Adrenal gland (tissue), 19 donors: ENCODE measurements at places on chromosomes 2 and 18. TPM values are rescaled to one million over a fixed set of nuclear protein-coding genes. Genes with fewer than 3 reads are reported as not detected.

The CPO gene
- 0.57 TPM for total RNA-seq

DNA sequence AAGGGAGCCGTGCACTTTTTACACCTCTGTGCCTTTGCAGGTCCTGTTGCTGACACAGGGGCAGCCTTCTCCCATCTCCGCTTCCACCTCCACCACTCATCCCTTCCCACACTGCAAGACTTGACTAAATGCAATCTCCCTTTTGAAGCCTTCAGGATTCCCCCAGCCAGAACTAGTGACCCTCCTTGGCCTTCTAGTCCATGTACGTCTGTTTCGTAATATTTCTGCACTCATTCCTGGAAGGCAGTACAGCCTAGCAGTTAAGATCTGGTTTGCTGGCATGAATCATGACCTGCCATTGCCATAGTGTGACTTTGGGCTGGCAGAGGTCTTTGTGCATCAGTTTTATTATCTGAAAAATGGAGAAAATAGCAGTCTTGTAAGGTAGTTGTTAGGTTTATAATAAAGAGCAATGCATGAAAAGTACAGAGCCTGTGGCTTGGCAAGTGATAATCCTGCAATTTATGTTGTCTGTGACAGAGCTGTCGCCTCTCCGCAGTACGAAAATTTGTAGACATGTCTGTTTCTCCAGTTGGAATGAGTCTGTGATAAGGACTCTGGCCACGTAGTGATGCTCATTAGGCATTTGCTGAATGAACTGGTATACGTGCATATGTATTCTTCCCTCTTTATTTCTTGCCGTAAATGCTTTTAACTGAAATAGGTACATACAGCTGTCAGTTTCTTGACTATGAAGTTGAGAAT, 36.7 kb downstream of the NCK2 start:
- DNase-seq: no peak

DNA sequence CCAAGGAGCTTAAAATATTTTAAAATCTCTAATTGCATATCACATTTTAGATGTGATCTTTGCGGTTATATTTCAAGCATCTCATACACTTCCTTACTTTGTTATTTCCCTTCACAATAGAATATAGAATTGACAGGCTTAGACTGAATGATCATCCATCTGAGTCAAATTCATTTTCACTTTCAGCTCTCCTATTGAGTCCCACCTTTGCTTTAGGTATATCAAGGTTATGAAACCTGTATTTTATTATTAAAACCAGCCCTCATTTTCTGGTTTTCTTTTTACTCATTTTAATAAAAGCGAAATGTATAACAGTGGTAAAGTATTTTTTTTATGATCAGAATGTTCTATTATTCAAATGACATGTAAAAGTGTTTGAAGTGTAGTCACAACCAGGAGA, 162.9 kb upstream of the KYNU start:
- DNase-seq: no peak

DNA sequence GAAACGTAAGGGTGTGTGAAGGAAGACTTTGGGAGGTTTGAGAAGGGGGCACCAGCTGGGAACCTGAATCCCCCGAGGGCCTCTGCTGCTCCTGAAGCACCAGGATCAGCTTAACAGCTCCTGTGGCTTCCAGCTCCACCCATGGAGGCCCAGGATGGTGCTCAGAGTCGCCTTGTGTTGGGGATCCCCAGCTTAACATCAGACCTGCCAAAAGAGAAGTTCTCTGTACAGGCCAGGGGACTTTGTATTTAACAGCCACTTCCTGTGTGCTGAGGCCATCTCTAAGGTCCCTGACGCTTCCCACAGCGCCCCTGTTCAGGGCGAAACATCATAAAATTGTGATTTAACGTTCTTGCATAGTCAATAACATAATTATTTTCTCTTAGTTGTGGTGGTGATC, 77.5 kb downstream of the NCK2 start:
- DNase-seq: no peak

- DNase-seq: no peak
These were observed 137.1 kb upstream of the TACR1 start for GRCh38 chr2:75336451-75336850.

DNA sequence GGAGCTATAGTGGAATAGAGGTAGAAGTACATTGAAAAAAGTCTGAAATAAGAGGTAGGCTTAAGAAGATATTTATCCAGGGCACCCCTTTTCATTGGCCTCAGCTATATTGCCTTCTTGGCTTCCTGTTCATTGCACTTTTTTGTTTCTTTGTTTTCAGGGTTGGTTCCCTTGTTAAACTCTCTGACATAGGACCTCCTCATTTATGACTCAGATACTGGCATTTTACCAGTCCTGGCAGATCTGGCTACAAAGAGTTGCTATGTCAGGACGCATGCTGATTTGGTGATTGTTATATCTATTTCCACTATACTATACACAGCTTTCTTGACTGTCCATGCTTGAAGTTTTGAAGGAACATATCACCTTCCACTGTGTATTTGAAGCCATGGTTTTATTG, 60.0 kb downstream of the GCA start:
- DNase-seq: peak; percentile 42

GRCh38 chr18:35458677-35459441, 38.9 kb downstream of the INO80C start:
- peak; percentile 78 for DNase-seq

The RAB17 gene
- 0.92 TPM for total RNA-seq

DNA sequence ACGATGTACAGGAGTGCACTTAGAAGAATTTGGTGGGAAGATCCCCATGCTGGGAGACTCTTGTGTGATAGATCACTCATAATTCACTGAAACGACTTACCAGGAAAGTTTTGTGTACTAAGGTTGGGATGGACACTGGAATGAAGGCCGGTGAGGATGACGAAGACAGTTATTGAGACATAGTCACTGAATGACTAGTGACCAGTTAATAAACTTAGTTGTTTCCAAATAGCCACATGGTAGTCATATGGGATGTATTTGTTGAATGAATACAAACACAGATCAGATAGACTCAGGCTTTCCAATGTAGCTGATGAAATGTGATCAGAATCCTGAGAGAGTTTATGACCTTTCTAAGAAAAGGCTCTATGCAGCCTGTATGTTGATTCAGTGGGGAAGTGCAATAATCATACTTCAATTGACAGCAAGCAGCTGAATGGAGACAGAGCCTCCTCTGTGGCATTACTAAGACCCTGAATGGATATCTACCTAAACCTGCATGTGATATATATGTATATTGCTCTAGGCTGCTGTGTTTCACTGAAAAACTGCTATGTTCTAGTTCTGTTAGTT, 20.4 kb downstream of the GDF7 start:
- DNase-seq: no peak

The MYO5B gene
- total RNA-seq: 4.0 TPM

The ANKRD30B gene
- 9.7 TPM for total RNA-seq

DNA sequence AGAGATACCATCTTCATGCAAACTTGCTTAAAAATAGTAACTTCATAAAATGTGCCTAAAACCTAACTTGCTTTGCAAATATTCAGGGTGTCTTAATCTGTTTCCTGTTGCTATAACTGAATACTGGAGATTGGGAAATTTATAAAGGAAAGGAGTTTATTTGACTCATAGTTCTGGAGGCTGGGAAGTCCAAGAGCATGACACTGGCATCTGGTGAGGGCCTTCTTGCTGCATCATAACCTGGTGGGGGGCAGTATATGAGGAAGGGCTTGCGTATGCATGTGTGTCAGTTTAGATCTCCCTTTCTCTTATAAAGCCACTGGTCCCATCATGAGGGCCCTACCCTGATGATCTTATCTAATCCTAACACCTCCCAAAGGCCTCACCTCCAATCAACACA, 166.5 kb downstream of the LPIN1 start:
- no peak for DNase-seq

The NMUR1 gene
- 0.83 TPM for total RNA-seq

The ZSWIM2 gene
- total RNA-seq: not detected

DNA sequence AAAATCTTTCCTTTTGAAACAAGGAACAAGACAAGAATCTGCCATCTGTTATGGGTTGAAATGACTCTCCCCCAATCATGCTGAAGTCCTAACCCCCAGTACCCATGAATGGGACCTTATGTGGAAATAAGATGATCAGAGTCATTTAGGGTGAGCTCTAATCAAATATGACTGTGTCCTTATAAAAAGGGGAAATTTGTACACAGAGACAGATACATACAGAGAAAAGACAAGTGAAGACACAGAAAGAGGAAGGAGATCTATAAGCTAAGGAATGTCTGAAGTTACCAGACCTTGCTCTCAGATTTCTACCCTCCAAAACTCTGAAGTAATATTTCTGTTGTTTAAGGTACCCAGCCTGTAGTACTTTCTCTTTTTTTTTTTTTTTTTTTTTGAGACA, 15.7 kb downstream of the TGFBRAP1 start:
- no peak for DNase-seq

GRCh38 chr18:48428475-48429177, 19.4 kb upstream of the ZBTB7C start:
- no peak for DNase-seq
